ENCODE measurements at places on chromosomes 13 and 19.

- peak; percentile 97 for DNase-seq
Observed at GRCh38 chr19:34359140-34359953, 5.6 kb upstream of the GPI start.

- no peak for DNase-seq
Observed at GRCh38 chr13:100954430-100955305, 280.1 kb upstream of the TMTC4 start.

DNA sequence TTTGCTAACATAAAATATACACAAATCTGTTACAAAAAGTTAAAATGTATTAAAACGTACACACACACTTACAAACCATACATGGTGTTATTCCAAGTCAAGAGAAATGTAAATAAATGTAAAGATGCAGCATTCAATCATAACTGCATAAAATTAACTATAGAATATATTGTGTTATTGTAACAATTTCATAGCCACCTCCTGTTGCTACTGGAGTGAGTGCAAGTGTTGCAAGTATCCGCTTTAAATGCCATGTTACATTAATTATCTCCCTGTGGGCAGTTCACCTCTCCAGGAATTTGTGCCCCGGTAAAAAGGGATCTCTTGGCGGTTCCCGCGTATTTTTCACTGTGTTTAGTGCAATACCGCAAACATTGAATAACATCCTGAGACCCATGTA, 3.5 kb upstream of the INSR start:
- no peak for DNase-seq

GRCh38 chr13:45750566-45750965, 48.4 kb downstream of the CBY2 start:
- DNase-seq = no peak

DNA sequence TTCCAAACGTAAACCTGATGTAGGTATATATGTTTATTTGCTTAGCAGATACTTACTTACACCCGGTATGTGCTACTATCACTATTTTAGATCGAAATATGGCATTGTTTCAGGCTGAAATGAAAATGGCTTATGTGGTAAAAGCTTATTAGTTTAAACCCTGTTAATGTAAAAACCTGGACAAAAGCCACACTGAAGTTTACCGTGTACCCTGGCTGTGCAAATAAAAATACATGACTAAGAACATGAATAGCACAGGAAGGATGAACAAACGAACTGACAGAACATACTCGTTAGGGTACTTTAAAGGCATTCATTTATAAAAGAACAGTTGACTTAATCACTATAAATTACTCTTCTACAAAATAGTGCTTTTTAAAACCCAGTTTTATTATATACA, 6.6 kb downstream of the CLDN10 start:
- DNase-seq = no peak

DNA sequence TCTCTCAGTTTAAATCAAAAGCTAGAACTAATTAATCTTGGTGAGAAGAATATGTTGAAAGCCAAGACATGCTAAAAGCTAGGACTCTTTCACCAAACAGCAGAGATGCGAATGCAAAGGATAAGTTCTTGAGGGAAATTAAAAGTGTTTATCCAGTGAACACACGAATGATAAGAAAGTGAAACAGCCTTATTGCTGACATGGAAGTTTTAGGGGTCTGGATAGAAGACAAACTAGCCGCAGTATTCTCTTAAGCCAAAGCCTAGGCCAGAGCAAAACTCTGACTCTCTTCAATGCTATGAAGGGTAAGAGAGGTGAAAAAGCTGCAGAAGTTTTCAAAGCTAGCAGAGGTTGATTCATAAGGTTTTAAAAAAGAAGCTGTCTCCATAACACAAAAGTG, 103.0 kb downstream of the UFM1 start:
- no peak for DNase-seq

DNA sequence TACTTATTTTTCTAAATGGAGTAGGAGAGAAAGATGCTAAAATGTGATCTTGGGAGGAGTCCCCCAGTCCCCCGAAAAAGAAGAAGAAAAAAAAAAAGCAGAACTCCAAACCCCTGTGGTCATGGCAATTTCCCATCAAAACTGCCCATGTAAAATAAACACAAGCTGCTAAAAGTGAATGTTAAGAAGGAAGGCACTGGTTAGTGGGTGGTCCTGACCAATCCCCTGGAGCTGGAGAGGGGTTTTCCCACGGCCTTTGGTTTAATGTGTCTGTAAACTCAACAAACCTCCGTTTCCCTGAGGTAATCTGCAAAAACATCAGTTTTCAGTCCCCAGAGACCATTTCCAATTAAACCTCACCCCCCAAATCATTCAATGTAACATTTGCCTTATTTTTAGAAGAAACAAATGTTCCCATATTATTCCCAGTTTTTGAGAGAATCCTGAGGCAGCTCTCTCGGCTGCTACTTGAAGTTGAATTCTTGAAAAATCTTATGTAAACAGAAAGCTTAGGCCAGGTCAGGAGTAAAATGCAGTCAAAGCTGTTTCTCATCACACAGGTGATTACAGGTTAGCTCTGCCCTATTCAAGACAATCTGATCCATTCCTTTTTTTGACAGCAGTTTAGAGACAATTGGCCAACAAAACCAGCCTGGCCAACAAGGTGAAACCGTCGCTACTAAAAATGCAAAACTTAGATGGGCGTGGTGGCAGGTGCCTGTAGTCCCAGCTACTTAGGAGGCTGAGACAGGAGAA, 17.0 kb downstream of the RAB3D start:
- no peak for DNase-seq

DNA sequence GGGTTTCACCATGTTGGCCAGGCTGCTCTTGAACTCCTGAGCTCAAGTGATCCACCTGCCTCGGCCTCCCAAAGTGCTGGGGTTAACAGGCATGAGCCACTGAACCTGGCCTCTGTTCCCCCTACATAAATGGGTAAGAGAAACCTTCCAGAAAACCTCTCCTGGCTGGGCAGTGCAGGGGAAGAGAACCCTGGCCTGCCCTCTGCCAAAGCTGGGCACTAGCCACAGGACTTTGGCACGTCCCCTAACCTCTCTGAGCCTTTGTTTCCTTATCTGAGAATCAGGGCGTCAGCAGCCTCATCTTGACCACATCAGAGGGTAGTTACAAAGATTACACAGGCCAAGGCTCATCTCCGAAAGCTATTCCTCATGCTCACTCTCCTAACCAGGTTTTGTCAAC, 2.2 kb downstream of the SBSN start:
- DNase-seq = no peak

DNA sequence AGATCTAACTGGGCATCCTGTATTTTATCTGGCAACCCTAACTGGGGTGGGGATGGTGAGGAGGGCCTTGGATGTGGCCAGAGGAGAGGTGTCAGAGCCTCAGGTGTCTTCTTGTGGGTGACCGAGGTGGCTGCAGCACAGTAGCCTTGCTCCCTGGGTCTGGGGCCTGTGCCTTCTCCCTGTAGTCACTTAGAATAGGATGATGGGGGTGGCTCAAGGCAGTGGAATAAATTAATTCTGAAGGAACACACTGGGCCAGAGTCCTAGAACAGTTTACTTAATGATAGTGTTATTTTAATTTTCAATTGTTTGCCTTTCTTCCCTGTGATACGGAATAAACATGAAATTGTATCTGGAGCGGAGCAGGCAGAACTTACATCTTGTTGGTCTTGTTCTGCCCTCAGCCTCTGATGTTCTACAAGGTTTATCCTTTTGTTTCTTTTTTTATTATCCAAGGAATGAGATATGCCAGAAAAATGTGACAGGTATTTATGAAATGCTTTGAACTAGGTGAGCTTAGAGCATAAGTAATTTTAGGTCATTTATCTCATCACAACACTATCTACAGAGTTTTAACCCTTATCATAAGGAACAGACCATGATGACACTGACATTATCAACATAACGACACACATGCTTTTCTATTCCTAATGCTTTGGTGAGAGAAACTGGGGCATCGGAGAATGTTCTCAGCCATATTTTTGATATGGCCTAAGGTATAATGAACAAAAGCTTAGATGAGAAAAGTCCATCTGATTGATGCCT, 51.4 kb downstream of the LRCH1 start:
- no peak for DNase-seq

- DNase-seq = no peak
Observed at GRCh38 chr13:107993239-107993949, 221.9 kb downstream of the LIG4 start.

GRCh38 chr19:13091400-13092157, 11.1 kb downstream of the LYL1 start:
- DNase-seq = no peak

- DNase-seq = peak; percentile 50
Observed at GRCh38 chr13:40974460-40975407, 44.4 kb downstream of the ELF1 start.

DNA sequence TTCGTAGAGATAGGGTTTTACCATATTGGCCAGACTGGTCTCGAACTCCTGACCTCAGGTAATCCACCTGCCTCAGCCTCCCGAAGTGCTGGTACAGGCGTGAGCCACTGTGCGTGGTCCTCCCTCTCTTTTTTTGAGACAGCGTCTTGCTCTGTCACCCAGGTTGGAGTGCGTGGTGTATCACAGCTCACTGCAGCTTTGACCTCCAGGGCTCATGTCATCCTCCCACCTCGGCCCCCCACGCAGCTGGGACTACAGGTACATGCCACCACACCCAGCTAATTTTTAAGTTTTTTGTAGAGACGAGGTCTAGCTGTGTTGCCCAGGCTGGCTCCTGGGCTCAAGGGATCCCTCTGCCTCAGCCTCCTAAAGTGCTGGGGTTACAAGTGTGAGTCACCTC, 18.2 kb downstream of the ZSCAN18 start:
- no peak for DNase-seq

- DNase-seq = no peak
Observed at GRCh38 chr13:93727211-93728141, 500.9 kb downstream of the GPC6 start.

GRCh38 chr13:52845766-52846566, 2.5 kb downstream of the PCDH8 start:
- peak; percentile 60 for DNase-seq

DNA sequence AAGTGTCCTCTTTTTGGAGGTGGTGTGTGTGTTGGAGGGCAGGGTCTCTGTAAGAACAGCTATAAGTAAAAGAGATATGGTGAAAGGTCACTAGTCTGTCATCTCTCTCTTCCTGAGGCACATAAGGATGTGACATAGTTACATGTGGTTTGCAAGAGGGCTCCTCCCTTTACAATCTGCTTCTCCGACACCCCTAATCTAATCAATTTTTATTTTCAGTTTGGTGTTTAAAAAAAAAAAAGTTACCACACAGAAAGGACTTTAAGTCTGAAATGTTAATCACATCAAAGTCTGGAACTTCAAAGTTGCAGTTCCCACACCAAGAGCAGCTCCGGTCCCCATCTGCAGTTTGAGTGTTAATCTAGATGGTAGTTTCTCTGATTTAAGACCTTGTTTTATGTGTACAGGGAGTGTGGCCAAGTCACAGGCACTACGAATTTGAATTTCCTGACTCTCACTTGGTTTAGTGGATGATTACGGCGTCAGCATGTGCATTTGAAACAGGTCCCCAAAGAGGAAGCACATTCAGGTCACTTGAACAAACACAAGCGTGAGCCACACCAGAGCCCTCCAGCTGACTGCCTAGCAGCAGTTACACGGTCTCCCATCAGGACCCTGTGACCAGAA, 53.1 kb downstream of the FOXO1 start:
- DNase-seq = peak; percentile 23

DNA sequence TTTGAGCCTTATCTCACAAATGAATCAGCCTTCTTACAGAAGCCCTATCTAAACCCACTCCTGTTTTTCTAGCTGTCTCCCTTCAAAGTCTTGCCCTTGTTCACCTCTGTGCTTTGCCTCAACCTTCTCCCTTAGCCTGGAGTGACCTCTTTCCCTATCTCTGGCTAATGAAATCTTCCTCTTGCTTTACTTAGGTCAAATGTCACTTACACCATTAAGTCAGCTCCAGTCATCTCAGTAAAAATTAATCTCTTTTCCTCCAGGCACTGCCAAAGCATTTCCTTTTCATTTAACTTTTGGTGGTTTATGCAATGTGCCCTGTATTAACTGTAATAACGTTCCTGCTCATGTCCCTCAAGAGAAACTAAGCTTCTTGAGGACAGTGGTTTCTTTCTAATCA, 596.5 kb upstream of the MIR17HG start:
- DNase-seq = no peak

- DNase-seq = no peak
Observed at GRCh38 chr19:43532571-43532961, 422 bp upstream of the ZNF575 start.

DNA sequence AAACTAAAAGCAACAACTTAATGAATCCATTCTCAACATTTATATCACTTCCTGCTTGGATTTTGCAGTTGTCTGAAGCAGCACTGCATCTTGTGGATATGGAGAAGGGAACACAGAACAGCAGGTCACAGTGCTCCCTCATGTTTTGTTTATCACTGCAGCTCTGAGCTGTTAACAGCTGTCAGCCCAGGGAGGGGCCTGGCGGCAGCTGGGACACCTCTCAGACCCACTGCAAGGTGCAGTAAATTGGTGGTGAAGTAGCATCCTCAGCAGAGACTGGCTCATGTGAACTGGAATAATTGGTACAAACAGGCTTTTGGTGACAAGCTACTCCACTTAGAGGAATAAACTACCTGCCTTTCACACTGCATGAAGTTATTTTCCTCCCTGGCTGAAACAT, 170.4 kb downstream of the LIG4 start:
- DNase-seq = no peak

GRCh38 chr19:38265921-38266429, 1.6 kb downstream of the SPINT2 start:
- no peak for DNase-seq

DNA sequence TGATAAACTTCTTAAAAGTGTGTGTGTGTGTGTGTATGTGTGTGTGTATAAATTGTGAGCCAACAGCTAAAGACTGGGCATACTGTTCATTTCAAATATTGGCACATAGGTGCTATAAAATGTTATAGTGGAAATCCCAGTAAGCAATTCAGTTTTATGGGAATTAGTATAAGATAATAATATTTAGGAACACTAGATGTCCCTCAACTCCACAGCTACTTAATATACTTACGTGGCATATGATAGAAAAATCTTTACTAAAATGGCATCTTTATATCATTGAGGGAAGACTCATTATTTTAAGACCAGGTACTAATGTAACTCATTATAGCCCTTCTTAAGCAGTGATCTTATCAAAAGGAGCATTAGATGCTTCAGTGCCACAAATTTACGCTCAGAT, 266.2 kb downstream of the MAB21L1 start:
- no peak for DNase-seq

DNA sequence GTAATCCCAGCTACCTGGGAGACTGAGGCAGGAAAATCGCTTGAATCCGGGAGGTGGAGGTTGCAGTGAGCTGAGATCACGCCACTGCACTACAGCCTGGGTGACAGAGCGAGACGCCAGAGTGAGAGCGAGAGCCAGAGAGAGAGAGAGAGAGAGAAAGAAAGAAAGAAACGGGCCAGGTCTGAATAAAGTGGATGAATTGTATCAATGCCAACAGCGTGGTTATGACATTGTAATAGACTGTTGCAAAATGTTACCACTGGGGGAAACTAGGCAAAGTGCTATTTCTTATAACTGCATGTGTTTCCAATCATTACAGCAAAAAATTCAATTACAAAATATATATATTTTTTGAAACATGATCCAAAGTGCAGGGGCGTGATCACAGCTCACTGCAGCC, 11.8 kb upstream of the BTBD2 start:
- no peak for DNase-seq

Measured in HEK293T (cell line).